ENCODE measurements at places on chromosomes 16 and 17.

GRCh38 chr16:58377932-58378331 lies 14.3 kb upstream of the GINS3 start:
- DNase-seq = no peak

DNA sequence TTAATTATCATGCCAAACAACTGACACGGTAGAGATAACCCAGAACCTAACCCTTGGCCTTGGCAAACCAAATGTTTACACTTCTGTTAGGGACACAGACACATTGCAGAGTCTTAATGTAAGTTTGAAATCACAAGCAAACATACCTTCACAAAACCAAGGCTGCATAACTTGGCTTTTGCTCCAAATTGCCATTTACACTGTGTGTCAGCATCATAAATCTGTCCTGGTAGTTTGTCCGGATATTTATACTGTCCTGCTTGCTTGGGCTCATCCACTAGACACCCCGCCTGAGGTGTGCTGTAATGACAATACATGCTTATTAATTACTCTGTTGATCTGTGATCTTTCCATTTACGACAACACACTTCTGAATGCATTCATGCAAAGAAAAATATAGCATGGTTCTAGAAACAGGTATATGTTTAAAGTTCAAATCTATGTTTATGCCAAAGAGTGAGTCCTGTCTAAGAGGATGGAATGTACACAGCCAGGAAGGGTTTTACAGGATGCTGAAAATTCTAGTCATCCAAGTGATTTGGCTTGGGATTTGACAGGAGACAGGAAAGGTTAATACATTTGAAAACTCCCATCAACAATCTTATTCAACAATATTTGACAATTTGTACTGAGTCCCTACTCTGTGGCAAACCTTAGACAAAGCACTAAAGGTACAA lies 81.1 kb downstream of the ADAMTS18 start:
- no peak for DNase-seq

DNA sequence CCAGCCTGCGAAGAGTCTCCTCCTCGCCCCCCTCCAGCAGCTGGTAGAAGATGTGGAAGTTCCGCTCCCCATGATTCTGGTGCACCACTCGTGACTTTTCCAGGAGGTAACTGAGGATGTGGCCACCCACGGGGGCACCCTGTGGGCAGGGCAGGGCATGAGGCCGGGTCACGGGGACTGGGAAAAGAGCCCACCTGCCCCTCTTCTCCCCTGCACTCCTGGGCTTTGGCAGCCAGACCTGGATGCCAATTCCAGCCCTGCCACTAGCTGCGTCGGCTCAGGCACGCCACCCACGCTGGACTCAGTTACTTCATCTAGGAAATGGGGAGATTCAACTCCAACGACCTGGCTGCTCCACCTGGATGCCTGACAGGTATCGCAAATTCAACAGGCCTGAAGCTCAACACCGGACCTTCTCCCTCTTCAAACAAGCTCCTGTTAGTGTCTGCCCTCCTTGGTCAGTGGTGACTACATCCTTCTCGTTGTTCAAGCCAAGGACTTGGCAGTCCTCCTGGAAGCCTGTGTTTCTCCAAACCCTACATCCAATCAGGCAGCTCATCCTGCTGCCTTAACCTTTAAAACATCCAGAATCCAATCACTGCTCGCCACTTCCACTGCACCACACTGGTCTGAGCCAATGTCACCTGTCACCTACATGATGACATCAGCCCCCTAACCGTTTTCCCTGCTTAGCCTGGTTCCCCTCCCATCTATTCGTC lies 11.6 kb downstream of the MYO1C start:
- DNase-seq = no peak

GRCh38 chr16:64098451-64098850 lies 1023.4 kb downstream of the CDH11 start:
- no peak for DNase-seq

DNA sequence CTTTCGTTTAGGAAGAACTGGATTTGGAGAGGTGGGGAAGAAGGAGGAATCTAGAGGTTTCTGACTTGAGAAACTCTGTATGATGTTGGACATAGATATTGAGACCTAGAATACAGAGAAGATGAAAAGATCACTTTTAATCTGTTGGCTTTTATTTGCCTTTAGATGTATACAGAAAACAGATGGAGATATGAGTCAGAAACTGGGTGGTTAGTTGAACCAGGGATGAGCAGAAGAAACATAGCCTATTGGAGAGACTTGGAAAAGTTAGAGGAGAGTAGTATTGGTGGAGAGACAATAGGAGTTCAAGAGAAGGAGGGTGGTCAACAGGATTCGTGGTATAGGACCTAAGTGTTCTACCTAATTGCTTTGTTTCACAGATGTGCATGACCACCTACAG lies 5.1 kb downstream of the PHAF1 start:
- DNase-seq = no peak

DNA sequence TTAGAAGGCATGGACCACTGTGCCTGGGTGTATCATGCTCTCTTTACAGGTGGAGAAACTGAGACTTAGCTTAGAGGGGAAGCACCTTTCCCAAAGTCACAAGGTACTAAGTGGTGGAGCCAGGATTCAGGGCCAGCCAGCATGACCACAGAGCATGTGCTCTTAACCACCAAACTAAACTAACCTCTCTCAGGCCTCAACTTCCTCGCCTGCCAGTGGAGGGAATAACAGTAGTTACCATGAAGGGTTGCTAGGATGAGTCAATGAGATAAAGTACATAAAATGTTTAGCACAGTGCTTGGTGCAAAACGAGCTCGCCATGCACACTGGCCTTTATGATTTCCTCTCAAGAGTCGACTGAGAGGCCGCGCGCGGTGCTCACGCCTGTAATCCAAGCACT lies 6.4 kb upstream of the MYO1C start:
- no peak for DNase-seq

- no peak for DNase-seq
These were observed 28.5 kb downstream of the ARHGAP17 start for GRCh38 chr16:24986512-24987303.

GRCh38 chr16:58057121-58057520 lies 31.6 kb downstream of the MMP15 start:
- no peak for DNase-seq

GRCh38 chr17:81870131-81870980 lies 781 bp downstream of the ARHGDIA start:
- peak; percentile 47 for DNase-seq

DNA sequence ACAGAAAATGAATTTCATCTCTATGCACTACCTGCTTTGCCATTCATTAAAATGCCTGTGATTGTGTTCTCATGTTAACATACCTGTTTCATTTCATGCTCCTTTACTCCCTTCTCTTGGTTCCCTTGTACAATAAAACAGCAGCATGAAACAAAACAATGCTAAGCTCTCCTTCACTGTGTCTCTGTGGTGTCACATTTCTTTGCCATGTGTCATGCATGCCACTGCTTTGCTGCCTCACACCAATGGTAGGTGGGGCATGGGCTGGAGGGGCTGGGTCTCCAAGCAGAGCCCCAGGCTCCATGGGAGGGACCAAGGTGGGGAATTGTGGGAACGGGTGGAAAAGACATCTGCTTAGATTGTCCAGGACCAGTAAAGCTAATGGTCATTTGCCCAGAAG lies 83.6 kb downstream of the RGS9 start:
- DNase-seq = no peak

DNA sequence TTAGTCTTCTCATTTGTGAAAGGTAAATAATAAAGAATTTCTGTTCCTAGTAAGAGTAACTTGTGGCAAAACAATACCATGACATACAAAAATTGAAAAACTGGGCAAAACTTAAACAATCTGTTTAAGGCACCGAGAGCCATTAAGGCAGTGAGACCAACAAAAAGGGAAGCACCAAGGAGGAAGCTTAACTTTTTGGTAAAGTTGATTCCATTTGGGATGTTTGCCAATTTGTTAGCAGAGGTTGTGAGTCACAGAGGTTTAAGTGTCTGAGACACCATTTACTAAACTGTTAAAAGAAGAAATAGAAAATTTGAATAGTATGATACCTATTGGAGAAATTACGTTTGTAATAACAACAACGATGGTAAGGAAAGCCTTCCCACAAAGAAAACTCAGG lies 4.9 kb downstream of the SLC35G3 start:
- no peak for DNase-seq

GRCh38 chr17:76088868-76089576 lies 10.0 kb downstream of the ZACN start:
- no peak for DNase-seq

DNA sequence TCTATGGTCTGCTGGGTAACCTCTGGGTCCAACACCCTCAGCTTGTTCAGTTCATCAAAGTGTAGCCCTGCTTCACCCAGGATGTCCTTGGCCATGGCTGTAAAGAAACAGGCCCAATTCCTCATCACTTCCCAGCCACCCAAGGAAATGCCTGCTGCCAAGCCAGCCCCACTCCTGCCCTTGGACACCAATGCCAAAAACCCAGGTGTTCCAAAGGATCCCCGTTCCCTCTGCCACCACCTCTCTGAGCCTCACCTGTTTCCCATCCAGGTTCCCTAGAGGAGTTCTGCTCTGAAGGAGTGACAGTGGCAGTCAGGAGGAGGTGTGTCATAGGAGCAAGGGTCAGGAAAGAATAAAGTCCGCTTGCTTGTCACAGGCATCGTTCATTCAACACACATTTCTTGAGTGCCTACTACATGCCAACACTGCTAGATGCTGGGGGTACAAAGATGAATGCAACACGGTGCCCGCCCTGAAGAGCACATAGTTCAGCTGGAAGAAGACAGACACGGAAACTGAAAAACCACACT lies 3.3 kb downstream of the IFT20 start:
- DNase-seq = no peak

GRCh38 chr17:40345161-40345993 lies 19.2 kb downstream of the GJD3 start:
- DNase-seq = no peak

DNA sequence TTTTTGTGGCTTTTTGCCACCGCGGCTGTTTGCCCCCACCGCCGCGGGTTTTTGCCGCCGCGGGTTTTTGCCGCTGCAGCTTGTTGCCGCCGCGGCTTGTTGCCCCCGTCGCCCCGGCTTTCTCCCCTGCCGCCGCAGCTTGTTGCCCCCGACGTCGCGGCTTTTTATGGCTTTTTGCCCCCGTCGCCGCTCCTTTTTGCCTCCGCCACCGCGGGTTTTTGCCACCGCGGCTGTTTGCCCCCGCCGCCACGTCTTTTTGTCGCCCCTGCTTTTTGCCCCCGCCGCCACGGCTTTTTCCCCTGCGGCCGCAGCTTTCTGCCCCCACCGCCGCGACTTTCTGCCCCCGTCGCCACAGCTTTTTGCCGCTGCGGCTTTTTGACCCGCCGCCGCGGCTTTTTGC lies 149.5 kb downstream of the KCNJ18 start:
- DNase-seq = no peak

DNA sequence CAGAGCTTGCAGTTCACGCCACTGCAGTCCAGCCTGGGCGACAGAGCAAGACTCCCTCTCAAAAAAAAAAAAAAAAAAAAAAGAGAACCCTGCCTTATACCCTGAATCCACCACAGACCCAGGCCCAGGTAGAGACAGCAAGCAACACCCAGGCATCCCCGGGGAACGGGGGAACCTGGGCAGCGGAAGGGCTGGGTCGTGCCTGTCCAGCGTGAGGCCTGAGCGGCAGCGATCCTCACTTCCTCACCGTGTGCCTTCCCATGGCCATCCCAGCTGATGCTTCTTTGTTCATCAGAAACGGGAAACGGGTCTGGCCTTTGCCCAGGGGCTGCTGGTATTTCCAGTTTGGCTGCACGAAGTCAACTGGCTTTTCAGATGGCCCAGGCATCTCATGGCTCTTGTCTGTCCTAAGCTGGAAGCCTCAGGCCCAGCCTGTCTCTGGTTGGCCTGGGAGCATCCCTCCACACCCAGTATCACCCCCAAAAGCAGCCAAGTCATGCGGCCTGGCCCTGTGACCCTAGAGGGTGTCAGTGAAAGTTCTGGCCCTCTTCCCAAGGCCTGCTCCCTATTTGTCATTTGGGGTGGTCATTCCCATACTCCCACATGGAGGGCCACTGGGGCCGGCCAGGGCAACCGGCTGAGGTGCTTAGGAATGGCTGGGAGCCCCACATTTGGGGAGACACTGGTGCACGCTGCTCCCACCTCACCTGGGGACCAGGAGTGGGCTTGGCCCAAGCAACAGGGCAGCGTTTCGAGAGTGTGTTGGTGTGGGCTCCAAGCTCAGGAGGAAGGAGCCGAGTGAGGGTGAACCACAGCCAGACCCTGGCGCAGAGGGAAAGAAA lies 20.1 kb downstream of the FAM83G start:
- no peak for DNase-seq

- DNase-seq = peak; percentile 55
These were observed 559 bp downstream of the CLUH start for GRCh38 chr17:2710803-2711607.
